ENCODE measurements at places on chromosomes 7 and 10. TPM values are rescaled to one million over a fixed set of nuclear protein-coding genes. Genes with fewer than 3 reads are reported as not detected.

The CCZ1B gene
- total RNA-seq: 83.6 TPM

The SKAP2 gene
- 42.8 TPM for total RNA-seq

The FOXI2 gene
- total RNA-seq: 1.7 TPM

The CRHR2 gene
- total RNA-seq: not detected

GRCh38 chr10:95214793-95215192 is 20.8 kb downstream of the ACSM6 start:
- H3K27me3 ChIP-seq: no peaks in the 10 kb centered on the region
- peaks cover 23% of the 10 kb centered on the region for H3K36me3 ChIP-seq
- DNase-seq: no peak
- no peak overlapping the region for H3K27ac ChIP-seq
- H3K4me3 ChIP-seq: no peak overlapping the region
